CD4-positive, alpha-beta T cell treated with Interleukin-6 at 100 ng/mL for 8 hours (primary cell): ENCODE measurements at places on chromosomes 5 and 9.

DNA sequence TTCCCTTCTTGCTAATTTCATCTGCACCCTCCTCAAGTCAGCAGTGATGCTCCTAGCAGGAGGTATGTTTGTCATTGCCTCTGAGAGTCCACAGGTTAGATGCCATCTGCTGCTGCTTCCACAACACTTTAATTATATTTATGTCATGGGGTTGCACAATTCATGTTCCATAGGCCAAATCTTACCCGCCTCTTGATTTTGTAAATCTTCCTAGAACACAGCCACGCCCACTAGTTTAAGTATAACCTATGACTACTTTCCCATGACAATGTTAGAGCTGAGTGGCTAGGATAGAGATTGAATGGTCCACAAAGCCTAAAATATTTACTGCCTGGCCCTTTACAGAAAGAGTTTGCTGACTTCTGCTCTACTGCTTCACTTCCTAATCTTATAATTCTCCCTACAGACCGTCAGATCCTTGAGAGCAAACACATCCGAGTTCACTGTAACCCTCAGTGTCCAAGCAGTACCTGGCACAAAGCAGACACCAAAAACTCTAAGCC lies 21.1 kb downstream of the LIFR start:
- DNase-seq, result no peak

DNA sequence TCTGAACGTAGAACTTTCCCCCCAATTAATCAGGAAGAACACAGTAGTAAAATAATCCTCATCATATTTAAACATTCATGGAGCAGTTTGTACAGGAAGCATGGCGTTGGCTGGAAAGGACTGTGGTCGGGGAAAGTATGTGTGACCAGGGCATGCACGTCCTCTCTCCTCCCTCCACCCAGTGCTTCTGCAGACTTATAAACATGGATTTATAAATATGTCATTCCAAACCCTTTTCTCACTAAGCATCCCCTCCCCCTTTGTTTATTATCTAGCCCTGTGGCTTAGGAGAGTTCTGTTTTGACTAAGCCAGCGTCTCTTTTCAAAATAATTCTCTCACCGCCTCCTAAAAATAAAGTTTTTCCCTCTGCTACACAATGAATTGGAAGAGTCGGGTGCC lies 70.4 kb upstream of the DAP start:
- DNase-seq, result no peak

DNA sequence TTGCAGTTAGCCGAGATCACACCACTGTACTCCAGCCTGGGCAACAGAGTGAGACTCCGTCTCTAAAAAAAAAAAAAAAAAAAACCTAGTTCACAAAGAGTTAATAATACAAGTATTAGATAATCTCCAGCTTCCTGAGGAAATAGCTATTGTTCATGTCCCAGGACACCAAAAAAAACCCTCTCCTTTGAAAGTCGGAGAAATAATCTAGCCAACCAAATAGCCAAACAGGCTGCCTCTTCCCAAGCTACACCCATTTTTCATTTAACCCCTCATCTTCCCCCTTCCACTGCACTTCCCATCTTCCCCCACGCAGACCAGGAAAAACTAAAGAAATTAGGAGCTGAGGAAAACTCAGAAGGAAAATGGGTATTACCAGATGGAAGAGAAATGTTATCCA lies 23.6 kb downstream of the CNOT8 start:
- no peak for DNase-seq

DNA sequence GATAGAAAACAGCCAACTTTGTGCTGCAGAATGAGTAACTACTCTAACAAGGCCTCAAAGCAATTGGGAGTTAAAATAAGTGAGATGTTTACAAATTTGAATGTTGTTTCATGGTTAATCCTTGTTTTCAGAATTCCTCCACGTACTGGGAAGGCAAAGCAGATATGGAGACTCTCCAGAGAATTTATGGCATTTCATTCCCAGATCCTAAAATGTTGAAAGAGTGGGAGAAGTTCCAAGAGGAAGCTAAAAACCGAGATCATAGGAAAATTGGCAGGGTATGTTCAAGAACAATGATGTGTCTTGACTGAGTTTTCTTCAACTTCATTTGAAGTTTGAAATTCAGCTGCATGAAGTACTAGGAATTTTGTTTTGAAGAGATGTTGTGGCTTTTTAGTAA lies 16.4 kb downstream of the TARS1 start:
- DNase-seq, result no peak

DNA sequence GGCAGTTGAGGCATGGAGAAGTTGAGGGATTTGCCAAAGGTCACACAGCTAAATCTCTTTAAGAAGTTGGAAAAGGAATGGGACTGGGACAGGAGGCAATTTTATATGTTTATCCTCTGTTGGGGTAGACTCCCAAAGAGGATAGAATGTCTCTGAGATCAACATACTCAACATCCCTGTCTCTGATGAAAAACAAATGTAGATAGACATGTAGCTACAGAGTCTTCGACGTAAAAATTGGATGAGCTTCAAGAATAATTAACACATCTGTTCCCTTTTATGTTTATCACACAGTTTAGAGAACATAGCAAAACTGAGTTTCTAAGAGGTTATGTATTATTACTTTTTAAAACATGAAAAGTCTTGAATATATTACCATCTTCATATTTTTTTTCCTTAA lies 204.6 kb upstream of the CD180 start:
- no peak for DNase-seq

- DNase-seq, result no peak
These were observed 10.8 kb downstream of the KCNT1 start for GRCh38 chr9:135712613-135713295.

DNA sequence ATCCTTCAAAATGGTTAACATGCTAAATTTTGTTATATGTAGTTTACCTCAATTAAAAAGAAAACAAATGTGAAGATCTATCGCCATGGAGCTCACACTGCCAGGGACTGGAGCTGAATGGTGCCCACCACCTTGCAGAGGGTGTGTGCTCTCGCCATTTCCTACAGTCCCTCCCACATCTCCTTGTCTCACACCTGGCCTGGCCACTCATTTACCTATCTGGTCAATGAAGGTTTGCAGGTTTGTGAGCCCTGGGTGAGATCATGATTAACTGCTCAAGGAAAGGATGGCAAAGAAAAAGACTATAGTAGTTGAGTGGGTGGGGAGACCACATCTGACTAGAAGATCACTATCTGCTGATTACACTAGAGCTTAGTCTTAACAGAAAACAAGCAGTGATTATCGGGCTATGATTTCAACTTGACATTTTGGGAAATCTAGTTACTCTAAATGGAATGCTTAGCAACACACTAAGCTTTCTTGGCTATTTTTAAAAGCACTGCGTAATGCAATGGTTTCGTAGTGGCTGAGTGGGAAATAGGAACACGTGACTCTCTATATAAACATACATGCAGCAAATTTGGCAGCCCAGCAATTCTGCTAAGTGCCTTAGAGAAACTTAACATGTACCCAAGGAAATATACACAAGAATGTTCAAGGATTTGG lies 27.3 kb downstream of the PUM3 start:
- DNase-seq, result no peak

- DNase-seq, result no peak
These were observed 599.7 kb upstream of the FTMT start for GRCh38 chr5:121251954-121252353.

- DNase-seq, result no peak
These were observed 2.1 kb upstream of the PSIP1 start for GRCh38 chr9:15512889-15513288.

GRCh38 chr9:117340422-117340821 lies 74.4 kb downstream of the ASTN2 start:
- no peak for DNase-seq

GRCh38 chr9:112757940-112758339 lies 7.4 kb downstream of the SNX30 start:
- no peak for DNase-seq

- DNase-seq, result no peak
These were observed 84.9 kb downstream of the ISL1 start for GRCh38 chr5:51468196-51468595.

DNA sequence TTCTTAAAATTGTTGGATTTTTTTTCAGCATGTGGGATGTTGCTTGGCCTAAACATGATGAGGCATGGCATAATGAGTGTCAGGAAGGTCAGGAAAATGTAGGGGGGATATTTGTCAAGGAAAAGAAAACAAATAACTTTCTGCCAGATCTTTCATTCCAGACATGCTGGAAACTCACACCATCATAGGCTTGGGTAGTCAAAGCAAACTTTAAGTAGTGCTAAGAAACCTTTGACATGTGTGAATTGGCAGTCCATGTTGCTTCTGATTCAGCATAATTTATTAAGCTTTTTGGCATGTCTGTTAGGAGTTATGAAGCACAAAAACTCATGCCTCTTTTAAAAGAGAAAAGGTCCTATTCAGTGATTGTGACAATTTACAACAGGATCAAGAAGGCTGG lies 61.3 kb upstream of the MTAP start:
- no peak for DNase-seq

DNA sequence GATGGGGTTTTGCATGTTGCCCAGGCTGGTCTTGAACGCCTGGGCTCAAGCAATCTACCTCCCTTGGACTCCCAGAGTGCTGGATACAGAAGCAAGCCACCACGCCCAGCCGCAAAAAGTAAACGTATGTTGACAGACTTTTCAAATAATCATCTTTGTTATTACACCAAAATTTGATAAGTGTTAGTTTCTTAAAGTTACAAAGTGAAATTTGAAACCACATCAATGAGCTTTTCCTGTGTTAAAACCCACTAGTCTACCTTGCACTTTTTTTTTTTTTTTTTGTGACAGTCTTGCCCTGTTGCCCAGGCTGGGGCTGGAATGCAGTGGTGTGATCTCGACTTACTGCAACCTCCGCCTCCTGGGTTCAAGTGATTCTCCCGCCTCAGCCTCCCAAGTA lies 29.9 kb downstream of the SPACA9 start:
- DNase-seq, result peak; percentile 11

- no peak for DNase-seq
These were observed 166.0 kb downstream of the CDH9 start for GRCh38 chr5:26872337-26872736.

- no peak for DNase-seq
These were observed 26.4 kb downstream of the ARHGAP26 start for GRCh38 chr5:142796492-142797109.

- DNase-seq, result no peak
These were observed 41.6 kb upstream of the TMEM215 start for GRCh38 chr9:32741706-32742105.

- no peak for DNase-seq
These were observed 9.3 kb upstream of the FRRS1L start for GRCh38 chr9:109176386-109176785.

GRCh38 chr5:7146886-7147285 lies 249.1 kb upstream of the ADCY2 start:
- no peak for DNase-seq

- no peak for DNase-seq
These were observed 805.0 kb upstream of the PTPRD start for GRCh38 chr9:11417782-11418181.

GRCh38 chr9:77442436-77442835 lies 205.7 kb downstream of the GNA14 start:
- no peak for DNase-seq
